ENCODE measurements at places on chromosomes 11 and 22.

DNA sequence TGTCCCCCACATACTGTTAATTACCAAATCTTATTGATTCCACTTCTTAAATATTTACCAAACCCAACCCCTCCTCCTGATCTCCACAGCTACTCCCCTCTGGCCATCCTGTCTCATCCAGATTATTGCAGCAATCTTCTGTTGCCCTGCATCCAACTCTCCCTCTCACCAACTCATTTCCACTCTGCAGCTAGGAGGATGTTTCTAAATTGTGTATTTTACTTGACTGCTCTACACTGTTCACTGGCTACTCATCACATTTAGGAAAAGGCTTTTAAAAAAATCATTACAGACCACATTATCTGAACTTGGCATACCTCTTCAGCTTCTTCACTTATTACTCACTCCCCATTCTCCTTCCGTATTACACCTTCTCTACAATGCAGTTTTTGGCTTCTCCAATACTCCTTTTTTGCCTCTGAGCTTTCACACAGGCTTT, 117.9 kb downstream of the ATG16L2 start:
- H3K27ac ChIP-seq = no peak overlapping the region
- peaks cover 64% of the 10 kb centered on the region for H3K4me1 ChIP-seq
- no peaks in the 10 kb centered on the region for H3K27me3 ChIP-seq
- DNase-seq = no peak

DNA sequence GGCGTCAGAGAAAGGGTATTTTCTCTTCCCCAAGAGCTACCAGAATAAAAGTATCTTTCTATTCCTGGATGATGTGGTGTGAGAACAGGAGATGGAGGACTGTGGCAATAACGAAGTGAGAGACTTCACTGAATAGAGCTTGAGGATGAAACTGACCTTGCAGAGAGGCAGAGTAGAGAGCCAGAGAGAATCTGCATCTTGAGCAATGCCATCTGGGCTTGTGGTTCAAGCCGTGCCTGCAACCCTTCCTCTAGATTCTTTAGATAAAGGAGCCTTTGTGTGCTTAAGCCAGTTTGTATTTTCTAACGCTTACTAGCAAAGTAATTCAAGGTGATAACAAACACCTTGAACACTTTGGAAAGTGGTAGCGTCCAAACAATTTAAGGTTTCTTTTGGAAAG, 2.2 kb downstream of the ME3 start:
- no peak for DNase-seq
- H3K27ac ChIP-seq = peak overlapping the region; percentile 94
- H3K36me3 ChIP-seq = peaks cover 9% of the 10 kb centered on the region
- peaks cover 66% of the 10 kb centered on the region for H3K4me1 ChIP-seq
- peak overlapping the region; percentile 81 for H3K4me3 ChIP-seq

- peak overlapping the region; percentile 87 for H3K27ac ChIP-seq
- no peak for DNase-seq
- H3K36me3 ChIP-seq = no peaks in the 10 kb centered on the region
- no peak overlapping the region for H3K4me3 ChIP-seq
Observed at GRCh38 chr22:50537765-50538164, 7.9 kb upstream of the KLHDC7B start.

GRCh38 chr22:22019659-22020424, 37.3 kb upstream of the TOP3B start:
- H3K4me3 ChIP-seq = no peak overlapping the region
- no peaks in the 10 kb centered on the region for H3K4me1 ChIP-seq
- H3K36me3 ChIP-seq = no peaks in the 10 kb centered on the region
- peaks cover 10% of the 10 kb centered on the region for H3K27me3 ChIP-seq

- no peak overlapping the region for H3K27ac ChIP-seq
- no peak overlapping the region for H3K4me3 ChIP-seq
- no peaks in the 10 kb centered on the region for H3K36me3 ChIP-seq
- no peaks in the 10 kb centered on the region for H3K4me1 ChIP-seq
- no peak for DNase-seq
Observed at GRCh38 chr11:8250434-8250833, 13.2 kb downstream of the LMO1 start.

GRCh38 chr22:34414467-34415440, 494.5 kb upstream of the LARGE1 start:
- H3K4me1 ChIP-seq = no peaks in the 10 kb centered on the region
- no peak overlapping the region for H3K4me3 ChIP-seq
- no peaks in the 10 kb centered on the region for H3K36me3 ChIP-seq
- no peak for DNase-seq
- no peak overlapping the region for H3K27ac ChIP-seq

GRCh38 chr11:114163830-114164401, 104.4 kb downstream of the ZBTB16 start:
- no peaks in the 10 kb centered on the region for H3K36me3 ChIP-seq
- H3K4me1 ChIP-seq = peaks cover 96% of the 10 kb centered on the region
- DNase-seq = peak; percentile 48
- H3K4me3 ChIP-seq = peak overlapping the region; percentile 47

GRCh38 chr11:123577081-123577598, 77.3 kb downstream of the SCN3B start:
- H3K36me3 ChIP-seq = no peaks in the 10 kb centered on the region
- H3K4me1 ChIP-seq = peaks cover 6% of the 10 kb centered on the region
- H3K4me3 ChIP-seq = no peak overlapping the region
- peak; percentile 60 for DNase-seq
- H3K27me3 ChIP-seq = peaks cover 4% of the 10 kb centered on the region
- H3K27ac ChIP-seq = no peak overlapping the region
